SJCRH30 (cell line): ENCODE measurements at places on chromosomes 11 and 22.

DNA sequence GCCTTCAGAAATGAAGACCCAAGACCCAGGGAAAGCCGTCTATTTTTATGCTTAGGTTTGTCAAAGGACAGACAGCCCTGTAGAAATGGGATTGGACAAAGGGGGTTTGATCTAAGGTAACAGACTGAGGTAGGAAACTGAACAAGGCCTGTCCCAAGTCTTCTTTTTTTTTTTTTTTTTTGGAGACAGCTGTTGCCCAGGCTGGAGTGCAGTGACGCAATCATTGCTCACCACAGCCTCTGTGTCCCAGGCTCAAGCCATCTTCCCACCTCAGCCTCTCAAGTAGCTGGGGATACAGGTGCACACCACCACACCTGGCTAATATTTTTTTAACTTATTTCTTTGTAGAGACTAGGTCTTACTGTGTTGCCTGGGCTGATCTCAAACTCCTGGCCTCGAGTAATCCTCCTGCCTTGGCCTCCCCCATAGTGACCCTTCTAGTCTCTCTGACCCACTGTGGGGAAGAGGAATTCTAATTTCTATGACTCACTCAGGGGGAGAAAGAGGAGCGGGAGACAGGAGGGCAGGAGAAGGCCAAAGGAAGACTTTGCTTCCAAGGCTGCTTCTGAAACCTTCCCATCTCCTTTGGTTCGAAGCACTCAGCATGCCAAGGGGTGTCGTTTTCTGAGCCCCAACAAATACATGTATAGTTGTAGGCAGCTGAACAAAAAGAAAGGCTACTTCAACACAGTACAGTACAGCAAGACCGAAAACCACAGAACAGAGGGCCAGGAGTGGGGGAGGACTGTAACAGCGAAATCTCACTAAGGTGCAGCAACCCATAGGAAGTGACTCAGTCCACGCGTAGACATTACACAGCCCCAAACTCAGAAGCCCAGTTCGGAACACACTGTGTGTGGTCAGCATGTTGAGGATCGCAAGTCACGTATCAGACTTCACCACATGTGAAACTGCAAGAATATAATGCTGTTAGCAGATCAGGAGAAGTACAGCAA lies 872 bp downstream of the TMA7B start:
- H3K36me3 ChIP-seq, result no peaks in the 10 kb centered on the region
- peak; percentile 17 for DNase-seq
- H3K27ac ChIP-seq, result 0 out of 2 replicates have a peak overlapping the region, but pooled peaks have one; percentile 10

DNA sequence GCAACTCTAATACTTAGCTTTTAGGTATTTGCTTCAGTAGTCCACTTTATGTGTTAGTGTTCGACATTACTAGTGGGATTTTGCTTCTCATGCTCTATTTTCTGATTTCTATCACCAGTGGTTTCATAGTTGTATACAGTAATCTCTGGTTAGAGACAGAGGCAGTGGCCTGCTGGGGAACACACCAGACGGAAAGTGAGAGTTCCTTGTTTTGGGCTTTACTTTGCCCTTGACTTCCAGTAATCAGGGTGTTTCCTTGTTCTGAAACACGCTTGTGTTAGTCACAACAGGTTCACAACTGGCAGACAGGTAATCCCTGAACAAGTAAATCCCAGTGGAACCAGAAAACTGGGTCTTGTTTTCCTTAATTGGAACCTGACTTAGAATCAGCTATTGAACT lies 56.0 kb downstream of the PACS1 start:
- no peak for DNase-seq
- H3K36me3 ChIP-seq, result no peaks in the 10 kb centered on the region
- peaks cover 19% of the 10 kb centered on the region for H3K4me1 ChIP-seq
- no peak overlapping the region for H3K4me3 ChIP-seq
- no peak overlapping the region for H3K27ac ChIP-seq

DNA sequence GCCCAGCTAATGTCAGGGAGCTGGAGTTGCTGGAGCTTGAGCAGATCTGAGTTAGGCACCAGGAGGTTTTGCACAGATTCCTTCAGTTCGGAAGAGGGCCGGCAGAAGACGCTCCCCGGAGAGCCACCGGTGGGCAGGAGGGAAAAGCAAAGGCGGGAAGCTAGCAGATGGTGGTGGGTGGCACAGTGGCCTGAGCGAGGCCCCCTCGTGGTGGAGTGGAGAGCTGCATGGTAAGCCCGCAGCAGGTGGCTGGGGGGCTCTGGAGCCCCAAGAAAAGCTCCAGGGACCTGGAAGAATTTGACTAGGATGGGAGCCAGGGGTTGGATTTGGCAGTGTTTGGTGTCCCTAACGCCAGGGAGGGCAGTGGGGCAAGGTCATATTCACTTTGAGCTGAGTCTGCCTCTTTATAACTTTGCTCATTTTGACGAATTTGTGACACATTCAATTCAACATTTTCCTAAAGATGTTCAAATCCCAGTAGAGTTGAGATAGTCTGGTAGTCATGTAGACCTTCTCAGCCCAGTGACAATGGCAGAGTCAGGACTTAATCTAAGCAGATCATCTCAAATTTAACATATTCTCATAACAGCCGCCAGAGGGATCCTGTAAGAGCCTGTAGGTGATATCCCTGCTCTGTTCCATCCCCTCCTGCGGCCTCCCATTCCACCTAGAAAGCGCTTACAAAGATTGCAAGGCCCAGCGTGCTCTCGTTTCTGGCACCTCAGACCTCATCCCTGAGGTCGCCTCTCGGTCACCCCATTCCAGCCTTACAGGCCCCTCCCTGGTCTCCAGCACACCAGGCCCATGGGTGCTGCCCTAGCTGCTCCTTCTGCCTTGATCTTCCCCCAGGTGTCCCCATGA lies 57.9 kb downstream of the TRIM29 start:
- no peaks in the 10 kb centered on the region for H3K36me3 ChIP-seq
- H3K27me3 ChIP-seq, result no peaks in the 10 kb centered on the region
- H3K4me3 ChIP-seq, result no peak overlapping the region
- DNase-seq, result peak; percentile 9
- no peak overlapping the region for H3K27ac ChIP-seq
- H3K4me1 ChIP-seq, result no peaks in the 10 kb centered on the region

DNA sequence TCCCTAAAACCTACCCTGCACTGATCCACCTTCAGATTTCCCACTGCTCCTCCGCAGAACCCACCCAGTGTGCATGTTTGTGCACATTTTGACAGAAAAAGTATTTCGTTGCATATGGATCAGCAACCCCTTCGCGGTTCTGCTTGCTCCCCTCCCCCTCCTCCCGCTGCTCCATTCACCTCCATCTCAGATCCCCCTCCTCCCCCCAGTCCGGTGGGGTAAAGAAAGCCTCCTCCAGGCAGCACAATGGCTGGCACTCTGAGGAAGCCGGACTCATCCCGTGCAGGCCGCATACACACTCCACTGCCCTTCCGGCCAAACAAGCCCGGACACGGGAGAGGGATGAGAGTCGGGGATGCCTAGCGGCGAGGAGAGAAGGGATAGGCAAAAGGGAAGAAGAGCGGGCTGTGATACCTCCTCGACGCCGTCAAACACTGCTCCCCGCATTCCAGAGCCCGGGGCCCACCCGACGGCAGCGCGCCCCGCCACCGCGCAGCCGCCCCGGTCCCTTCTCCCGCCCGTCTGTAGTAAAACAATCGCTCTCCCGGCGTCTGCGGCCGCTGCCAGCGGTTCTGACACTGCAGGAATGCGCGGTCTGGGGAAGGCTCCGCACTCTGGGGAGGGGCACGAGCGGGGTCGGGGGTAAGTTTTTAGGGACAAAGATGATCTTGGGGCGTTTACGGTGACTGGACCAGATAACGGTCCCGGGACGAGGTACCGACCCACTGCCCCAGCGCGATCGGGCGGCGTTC lies 915 bp downstream of the FEZ1 start:
- no peaks in the 10 kb centered on the region for H3K4me1 ChIP-seq
- peak overlapping the region; percentile 54; the same call in 1 of the 2 replicates for H3K4me3 ChIP-seq

GRCh38 chr11:32094923-32095322 lies 4.0 kb downstream of the RCN1 start:
- no peak for DNase-seq

- peaks cover under 1% of the 10 kb centered on the region; the same call in 1 of the 2 replicates for H3K4me1 ChIP-seq
- H3K36me3 ChIP-seq, result no peaks in the 10 kb centered on the region
- no peaks in the 10 kb centered on the region for H3K27me3 ChIP-seq
- no peak overlapping the region for H3K27ac ChIP-seq
These were observed 94.2 kb downstream of the ABTB2 start for GRCh38 chr11:34263441-34264091.
